ENCODE measurements at places on chromosomes 6 and 20.

DNA sequence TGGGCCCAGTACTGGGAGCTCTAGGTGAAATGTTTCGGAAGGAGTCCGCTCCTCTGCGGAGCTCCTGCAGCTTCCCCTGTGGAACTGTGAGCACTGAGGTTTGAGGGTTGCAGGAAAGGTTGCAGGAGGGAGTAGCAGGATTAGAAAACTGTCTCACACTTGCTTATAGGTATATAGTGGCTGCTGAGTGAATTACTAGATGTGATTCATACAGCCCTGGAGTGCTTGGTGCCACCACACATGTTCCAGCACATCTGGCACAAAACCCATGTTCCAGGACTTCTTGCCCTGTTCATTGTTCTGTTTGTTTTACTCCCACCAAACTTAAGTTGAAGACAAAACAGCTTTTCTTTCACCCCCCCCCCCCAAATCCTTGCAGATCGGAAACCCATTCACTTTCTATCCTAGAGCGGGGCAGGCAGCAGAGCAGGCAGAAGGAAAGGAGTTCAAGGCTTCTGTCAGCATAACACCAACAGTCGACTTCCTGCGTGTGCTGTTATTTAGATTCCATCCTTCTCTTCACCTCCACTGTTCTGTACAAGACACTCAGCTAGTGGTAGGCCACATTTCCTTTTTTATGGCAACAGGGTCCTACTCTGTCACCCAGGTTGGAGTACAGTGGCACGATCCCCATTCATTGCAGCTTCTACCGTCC is 669 bp upstream of the PEX6 start:
- DNase-seq, result peak; percentile 67

DNA sequence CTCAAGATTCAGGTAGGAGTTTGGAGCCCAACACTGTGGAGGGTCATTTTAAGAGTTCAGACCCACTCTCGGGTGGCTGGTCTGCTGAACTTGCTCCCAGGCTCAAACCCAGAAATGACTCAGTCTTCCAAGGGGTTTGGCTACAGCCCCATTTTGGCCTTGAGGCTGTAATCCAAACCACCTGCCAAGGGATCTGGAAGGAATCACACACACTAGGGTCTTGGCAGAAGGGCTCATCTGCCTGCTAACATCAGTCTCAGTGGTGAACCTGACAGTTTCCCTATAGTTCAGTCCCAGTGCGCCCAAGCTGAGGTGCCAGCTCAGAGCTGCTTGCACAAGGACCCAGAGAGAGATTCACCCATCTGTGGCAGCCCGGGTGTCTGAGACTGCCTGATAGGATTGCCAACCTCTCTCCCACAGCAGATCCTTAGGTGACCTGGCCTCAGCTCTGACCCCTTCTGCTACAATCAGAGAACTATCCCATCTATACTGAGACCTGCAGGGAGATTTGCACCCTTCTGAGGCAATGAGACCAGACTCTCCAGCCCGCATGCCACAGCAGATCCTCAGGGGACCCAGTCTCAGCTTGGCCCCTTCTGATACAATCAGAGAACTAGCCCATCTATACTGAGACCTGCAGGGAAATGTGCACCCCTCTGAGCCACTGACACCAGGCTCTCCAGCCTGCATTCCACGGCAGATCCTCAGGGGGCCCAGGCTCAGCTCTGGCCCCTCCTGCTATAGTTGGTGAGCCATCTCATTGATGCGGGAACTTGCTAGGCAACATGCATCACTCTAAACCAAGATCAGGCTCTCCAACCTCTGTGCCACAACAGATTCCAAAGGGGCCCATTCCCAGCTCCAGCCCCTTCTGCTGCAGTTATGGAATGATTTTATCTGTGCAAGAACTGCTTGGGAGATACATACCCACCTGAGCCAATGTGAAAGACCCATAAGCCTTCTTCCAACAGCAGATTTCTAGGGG is 48.2 kb downstream of the THBS2 start:
- peak; percentile 90 for DNase-seq

- DNase-seq, result no peak
These were observed 54.6 kb upstream of the AKAP12 start for GRCh38 chr6:151185148-151185547.

DNA sequence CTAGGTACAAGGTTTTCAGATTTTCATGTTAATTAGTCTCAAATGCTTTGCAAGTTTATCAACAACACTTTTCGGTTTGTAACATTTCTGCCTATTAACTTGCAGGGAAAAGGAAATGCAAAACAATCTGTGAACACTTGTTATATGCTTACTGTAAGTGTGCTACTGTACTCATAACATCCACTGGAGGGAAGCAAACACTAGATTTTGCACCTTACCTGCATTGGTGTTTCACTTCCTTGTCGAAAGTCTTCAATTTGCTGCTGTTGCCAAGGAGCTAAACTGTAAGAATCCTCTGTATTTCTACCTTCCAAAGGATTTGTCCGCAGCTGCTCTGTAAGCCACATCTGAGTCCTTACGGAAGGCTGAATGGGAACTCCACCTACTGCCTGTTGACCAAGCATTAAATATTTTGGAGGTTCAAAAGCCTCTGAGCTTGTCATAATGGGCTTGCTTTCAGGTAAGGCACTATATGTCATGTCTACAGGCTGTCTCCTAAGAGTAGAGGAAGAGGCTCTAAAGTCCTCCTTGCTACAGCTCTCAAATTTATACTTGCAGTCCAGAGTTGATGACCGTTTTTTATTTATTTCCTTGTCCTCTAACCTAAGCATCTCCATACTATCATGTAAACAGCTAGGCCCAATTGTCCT is 17.3 kb downstream of the PLN start:
- DNase-seq, result no peak

GRCh38 chr6:31776989-31777666 is at the start of gene VWA7:
Gene VWA7, minus strand, starts transcription at chr6:31777328. Its CDS starts 549 bp downstream, at chr6:31776779.
- peak; percentile 75 for DNase-seq

- DNase-seq, result no peak
These were observed 980.3 kb upstream of the FLRT3 start for GRCh38 chr20:15317546-15318232.

GRCh38 chr6:161242779-161243693 is 30.8 kb downstream of the AGPAT4 start:
- DNase-seq, result peak; percentile 77

GRCh38 chr6:44826025-44826676 is 438.6 kb downstream of the CDC5L start:
- DNase-seq, result no peak

Data from RPMI7951 (cell line).